ENCODE measurements at places on chromosomes 13 and 19.

- DNase-seq, result no peak
Observed at GRCh38 chr13:111129465-111130115, 14.5 kb downstream of the ARHGEF7 start.

GRCh38 chr19:15922021-15922420 lies 12.3 kb downstream of the CYP4F11 start:
- no peak for DNase-seq

GRCh38 chr19:41932720-41933332 lies 4.6 kb upstream of the ERFL start:
- no peak for DNase-seq

- no peak for DNase-seq
Observed at GRCh38 chr19:14554382-14554812, 17.5 kb downstream of the NDUFB7 start.

DNA sequence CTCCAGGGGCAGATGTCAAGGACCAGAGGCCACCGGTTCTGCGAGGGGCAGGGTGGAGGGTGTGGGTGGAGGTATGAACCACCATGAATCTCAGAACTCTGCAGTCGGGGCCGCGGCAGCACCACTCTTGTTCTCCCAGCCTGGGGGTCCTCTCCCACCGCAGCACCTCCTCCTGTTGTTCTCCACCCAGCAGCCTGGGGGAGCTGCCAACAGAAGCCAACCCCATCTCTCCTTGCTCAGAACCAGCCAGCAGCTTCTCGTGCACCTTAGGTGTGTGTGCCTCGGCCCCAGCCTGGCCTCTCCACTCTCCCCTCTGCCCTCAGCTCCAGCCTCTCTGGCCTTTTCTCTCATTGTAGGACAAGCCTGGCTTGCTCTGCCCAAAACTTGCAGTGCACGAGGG lies 31.9 kb upstream of the CCNE1 start:
- no peak for DNase-seq

GRCh38 chr13:61110732-61111131 lies 304.9 kb downstream of the PCDH20 start:
- DNase-seq, result no peak

DNA sequence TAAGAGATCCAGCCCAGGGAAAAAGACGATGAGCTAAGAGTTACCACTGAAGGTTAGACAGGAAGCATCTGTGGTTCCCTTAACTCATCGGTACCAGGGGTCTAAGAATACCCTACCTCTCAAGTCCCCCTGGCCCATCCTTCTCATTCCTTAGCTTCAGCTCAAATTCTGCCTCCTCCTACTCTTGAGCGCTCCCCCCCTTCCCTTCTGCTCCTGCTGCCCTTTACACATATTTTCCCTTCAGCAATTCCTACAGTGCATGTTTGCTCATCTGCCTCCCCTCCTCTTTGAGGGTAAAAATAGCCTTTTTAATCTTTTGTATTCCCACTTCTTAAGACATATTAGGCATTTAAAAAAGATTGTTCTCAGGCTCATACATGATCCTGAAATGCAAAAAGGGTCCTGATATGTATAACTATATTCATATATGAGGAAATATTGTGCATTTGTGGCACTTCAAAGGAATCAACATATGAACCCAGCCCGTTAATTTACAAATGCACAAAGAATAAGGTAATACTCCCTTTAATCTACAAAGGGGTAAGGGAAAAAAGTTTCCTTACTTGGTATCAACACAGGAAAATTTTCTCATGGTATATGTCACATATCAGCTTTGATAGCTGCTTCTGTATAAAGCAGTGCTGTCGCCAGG lies 33.1 kb downstream of the LNX2 start:
- DNase-seq, result no peak

DNA sequence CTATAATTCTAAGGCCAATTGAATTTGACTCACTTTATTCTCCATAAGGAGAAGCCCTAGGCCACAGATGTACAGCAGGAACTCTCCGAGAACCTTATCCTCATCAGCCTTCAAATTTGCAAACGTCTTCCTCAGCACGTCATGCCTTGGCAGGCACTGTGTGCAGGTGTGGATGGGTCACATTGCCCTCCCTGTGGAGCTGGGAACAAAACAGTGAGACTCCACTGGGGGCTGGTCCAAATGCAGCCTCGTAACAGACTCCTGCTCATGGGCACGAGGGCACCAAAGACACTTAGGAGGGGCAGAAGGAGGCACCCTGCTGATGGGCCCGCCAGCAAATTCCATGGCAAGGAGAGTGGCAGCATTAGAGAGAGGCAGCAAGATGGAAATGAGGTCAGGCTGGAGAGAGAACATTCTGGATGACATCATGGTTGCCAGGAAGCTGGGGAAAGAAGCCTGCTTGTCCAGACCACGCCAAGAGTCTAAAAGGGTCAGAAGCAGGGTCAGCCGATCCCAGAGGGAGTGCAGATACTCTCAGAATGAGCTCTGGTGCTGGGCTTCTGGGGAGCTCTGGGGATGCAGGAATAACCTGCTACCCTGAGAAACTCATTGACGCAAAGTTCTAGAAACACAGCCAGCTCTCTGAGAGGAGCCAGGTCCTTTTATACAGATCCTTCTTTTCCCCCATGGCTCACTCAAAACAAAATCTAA lies 242.2 kb downstream of the B3GLCT start:
- no peak for DNase-seq

DNA sequence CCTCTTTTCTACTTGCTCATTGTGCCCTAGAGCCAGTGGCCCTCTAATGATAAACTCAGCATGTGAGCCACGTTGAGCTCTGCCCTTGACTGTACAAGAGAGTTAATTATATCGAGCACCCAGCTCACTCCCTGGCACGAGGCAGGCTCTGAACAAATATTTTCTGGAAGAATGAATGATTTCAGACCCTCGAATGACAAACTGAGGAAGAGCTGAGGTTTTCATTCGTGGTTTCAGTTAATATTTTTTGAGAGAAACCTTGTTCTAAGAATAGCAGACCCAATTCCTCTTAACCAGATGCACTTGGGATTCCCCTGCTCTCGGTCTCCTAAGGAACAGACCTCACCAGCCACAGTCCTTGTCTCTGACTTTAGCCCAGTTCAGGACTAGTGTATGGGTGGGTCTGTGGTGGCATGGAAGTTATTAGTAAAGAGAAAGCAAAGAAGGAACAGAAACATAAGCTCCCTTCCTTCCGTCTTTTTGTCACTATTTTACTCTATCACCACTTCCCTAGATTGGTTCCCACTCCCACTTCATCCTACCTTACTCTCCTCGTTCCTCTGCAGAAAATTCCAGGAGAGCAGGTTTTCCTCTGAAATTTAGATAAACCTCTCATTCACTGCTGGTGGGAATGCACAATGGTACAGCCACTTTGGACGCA lies 22.1 kb upstream of the WDFY2 start:
- DNase-seq, result no peak

GRCh38 chr13:46992383-46992952 lies 95.6 kb upstream of the HTR2A start:
- DNase-seq, result no peak

DNA sequence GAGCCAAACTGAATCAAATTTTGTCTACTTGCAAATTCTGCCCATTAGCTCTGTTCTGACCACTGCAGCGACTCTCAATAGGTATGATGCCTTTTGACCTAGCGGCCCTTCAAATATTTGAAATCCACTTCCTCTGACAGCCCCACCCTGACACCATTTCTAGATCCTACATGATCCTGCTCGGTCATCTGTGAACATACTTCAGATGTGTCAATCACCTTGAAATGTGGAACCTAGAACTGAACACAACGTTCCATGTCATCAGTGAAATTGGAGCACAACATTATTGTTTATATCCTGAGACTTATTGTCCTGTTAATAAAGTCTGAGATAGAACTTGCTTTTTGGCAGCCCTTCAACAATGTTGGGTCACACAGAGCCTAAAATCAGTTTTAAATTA lies 98.2 kb downstream of the UBL3 start:
- DNase-seq, result no peak

DNA sequence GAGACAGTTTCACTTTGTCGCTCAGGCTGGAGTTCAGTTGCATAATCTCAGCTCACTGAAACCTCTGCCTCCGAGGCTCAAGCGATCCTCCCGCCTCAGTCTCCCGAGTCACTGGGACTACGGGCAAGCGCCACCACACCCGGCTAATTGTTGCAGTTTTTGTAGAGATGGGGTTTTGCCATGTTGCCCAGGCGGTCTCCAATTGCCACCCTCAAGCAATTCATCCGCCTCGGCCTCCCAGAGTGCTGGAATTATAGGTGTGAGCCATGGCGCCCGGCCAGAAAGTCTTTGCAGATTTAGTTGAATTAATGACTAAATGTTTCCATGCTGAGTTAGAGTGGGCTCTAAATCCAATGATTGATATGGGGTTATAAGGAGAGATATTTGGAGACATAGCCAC lies 4.5 kb upstream of the CADM4 start:
- DNase-seq, result no peak

DNA sequence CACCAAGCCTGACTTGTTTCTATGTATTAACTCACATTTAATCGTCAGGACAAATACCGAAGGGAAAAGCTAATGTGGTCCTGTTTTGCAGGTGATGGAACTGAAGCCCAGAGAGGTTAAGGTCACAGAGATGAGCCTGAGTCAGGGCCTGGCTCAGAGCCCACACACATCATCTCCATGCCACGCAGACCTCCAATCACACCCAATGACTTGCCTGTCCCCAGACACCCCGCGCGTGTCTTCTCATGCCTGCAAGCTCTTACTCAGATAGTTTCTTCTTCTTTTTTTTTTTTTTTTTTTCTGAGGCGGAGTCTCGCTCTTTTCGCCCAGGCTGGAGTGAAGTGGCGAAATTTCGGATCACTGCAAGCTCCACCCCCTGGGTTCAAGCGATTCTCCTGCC lies 16.4 kb downstream of the SIX5 start:
- no peak for DNase-seq

DNA sequence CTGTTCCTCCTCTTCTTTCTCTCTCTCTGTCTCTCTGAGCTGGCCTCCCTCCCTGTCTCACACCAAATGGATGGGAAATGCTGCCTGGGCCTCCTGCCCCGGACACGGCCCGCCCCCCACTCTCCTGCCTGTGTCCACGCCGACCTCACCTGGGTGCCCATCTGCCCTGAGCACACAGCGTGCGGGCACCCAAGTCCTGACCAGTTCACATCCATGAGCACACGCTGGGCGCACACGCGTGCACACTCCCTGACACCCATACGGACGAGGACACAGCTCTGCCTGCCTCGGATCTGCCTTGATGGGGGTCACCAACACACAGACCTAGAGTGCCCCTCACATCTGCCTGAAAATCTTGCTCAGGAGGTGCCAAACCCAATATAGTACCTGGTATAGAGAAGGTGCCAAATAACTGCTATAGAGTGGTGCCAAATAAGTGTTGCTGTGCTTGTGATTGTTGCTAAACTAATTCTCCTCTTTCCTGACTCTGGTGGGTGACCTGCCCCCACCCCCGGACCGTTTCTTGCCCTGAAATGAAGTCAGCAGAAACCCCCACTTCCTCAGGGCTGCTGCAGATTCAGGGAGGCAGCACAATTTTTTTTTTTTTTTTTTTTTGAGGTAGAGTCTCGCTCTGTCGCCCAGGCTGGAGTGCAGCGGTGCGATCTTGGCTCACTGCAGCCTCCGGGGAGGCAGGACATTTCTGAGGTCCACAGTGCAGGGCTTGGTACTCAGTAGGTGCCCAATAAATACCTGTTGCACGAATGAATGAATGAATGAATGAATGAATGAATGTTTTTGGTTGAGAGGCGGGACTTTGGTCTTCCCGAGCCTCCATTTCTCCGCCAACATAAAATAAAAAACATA lies 4.6 kb downstream of the NFIC start:
- DNase-seq, result no peak

DNA sequence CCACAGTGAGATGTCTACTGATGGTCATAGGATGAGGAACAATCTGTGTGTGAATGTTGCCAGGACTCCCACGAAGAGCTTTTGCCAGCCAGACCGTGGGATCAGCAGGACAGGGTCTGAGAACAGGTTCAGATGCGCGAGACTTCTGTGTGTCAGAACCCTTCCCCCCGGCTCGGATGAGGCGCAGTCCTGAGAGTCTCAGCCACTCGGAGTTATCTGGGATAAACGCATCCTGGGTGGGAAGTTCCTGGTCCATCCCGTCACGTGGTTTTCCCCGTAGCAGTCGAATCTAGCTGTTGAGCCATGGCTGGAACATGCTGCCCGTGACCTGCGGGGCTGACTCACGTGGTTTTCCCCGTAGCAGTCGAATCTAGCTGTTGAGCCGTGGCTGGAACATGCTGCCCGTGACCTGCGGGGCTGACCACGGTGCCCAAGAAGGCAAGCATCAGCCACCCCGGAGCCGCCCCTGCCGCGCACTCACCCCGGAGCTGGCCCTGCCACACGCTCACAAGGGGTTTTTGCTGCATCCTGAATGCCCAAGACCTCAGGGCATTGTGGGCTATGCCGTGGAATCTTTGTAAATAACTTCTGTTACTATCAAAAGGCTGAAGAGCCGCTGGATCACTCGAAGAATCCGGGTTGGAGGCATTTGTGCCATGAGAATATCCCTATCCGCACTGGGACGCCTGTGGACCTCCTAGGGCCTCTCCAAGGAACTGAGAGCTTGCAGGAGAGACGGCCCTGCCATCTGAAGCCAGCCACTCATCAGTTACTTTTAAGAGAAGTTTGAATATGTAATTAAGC lies 130.8 kb upstream of the MCF2L start:
- no peak for DNase-seq

GRCh38 chr13:43405457-43405856 lies 381.3 kb downstream of the ENOX1 start:
- no peak for DNase-seq

- peak; percentile 28 for DNase-seq
Observed at GRCh38 chr19:48480183-48480557, 11.0 kb downstream of the CYTH2 start.

GRCh38 chr19:34269081-34269480 lies 14.7 kb downstream of the GARRE1 start:
- DNase-seq, result no peak

DNA sequence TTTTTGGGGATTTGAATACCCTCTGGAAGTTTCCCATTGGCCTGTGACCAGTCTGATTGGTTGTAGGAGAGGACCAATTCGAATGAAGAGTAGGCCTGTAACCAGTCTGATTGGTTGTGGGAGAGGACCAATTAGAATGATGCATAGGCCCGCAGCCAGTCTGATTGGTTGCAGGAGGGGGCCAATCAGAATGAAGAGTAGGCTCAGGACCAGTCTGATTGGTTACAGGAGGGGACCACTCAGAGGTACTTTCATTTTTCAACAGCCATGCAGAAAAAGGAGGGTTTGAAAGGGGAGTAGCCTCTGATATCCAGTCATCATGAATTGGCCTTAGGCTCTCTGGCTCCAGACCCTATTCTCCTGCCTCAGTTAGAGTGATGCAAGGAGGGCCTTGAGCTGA lies 30.4 kb upstream of the SLC1A5 start:
- no peak for DNase-seq

GRCh38 chr13:51243832-51244231 lies 21.6 kb downstream of the FAM124A start:
- no peak for DNase-seq

DNA sequence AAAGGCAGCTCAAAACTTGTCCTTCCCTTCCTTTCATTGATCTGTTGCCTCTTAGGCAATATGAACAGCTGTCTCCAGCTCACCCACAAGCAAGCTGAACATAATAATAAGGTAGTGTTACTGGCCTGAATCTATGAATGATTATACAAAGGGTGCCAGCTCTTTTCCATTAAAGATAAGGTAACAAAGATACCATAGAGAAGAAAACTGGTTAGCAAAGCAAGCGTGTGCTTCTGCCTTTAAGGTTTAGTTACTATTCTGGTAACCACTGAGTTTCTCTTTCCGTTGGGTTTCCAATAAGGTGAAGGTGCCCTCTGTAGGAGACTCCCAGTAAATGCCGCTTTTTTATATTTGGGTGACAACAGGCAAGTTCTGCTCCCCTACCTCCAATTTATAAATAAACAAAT lies 12.1 kb upstream of the DACH1 start:
- DNase-seq, result no peak
